ENCODE measurements at places on chromosomes 5 and 9. TPM values are rescaled to one million over a fixed set of nuclear protein-coding genes. Genes with fewer than 3 reads are reported as not detected.

Gene MYORG
- total RNA-seq: 6.3 TPM

Gene SLC25A2
- not detected for total RNA-seq

DNA sequence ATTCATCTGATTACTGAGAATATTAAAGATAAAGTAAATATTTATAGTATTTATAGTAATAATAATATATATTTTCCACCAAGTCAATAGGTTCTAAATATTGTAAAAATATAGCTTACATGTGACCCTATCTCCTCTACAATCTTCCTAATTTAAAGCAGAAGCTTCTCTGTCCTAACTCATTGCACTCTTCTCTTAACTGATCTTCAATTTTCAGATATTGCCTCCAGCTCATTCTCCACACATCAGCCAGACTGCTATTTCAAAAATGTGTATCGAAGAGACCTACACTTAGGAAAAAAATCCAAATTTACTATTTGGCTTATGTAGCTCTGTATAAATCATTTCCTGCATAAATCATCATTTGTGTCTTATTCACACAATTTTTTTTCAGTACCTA lies 47.8 kb downstream of the CDH18 start:
- DNase-seq: no peak

Gene HSPA4
- 80.2 TPM for total RNA-seq

- DNase-seq: peak; percentile 99
Observed at GRCh38 chr5:149357370-149358293, at the start of gene PCYOX1L. Gene PCYOX1L, plus strand, starts transcription at chr5:149358046. Its CDS starts 23 bp downstream, at chr5:149358069.

GRCh38 chr5:150428106-150428876 lies 15.6 kb upstream of the CD74 start:
- peak; percentile 71 for DNase-seq

- peak; percentile 72 for DNase-seq
Observed at GRCh38 chr5:113043491-113043931, 66.9 kb downstream of the DCP2 start.

DNA sequence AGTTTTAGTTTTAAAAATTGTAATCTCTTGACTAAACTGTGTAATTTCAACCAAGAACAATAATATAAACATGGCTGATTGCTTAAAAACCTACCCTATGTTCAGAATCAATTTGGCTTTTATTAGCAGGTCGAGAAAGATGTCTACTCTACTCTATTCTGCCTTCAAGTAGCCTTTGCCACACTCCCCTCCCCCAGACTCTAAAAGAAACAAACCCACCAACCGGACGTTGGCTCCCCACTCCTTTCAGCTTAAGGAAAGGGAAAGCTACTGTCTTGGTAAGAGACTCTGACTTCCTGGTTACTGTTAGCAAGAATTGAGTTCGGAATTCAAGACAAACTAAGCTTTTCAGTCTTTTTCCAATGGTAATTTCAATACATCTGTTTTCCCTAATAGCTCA lies 46.7 kb downstream of the TNFAIP8 start:
- no peak for DNase-seq

DNA sequence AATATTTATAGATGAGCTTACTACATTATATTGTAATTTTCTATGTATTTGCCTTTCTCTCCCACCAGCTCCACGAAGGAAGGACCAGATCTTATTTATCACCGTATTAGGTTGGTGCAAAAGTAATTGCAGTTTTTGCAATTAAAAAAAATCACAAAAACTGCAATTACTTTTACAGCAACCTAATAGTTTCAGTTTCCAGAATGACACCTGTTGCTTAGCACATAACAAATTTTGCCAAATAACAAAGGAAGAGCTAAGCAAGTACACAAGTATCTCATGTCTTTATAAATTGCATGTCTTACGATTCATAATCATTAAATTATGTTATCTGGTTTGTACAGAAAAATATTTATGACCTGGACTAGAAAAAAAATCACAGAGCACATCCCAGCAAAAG lies 45.9 kb downstream of the AGXT2 start:
- no peak for DNase-seq

GRCh38 chr9:100466171-100466828 lies 6.6 kb upstream of the TMEFF1 start:
- DNase-seq: no peak

DNA sequence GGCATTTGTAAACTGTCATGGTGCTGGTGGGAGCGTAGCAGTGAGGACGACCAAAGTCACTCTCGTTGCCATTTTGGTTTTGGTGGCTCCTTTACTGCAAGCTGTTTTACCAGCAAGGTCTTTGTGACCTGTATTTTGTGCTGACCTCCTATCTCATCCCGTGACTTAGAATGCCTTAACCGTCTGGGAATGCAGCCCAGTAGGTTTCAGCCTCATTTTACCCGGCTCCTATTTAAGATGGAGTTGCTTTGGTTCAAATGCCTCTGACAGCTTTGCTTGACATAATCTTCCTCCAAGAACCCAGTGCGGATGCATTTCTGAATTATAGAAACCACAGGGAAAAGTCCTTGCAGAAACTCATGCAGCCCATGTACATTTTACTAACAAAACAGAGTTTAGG lies 3.9 kb upstream of the RASGRF2 start:
- no peak for DNase-seq

DNA sequence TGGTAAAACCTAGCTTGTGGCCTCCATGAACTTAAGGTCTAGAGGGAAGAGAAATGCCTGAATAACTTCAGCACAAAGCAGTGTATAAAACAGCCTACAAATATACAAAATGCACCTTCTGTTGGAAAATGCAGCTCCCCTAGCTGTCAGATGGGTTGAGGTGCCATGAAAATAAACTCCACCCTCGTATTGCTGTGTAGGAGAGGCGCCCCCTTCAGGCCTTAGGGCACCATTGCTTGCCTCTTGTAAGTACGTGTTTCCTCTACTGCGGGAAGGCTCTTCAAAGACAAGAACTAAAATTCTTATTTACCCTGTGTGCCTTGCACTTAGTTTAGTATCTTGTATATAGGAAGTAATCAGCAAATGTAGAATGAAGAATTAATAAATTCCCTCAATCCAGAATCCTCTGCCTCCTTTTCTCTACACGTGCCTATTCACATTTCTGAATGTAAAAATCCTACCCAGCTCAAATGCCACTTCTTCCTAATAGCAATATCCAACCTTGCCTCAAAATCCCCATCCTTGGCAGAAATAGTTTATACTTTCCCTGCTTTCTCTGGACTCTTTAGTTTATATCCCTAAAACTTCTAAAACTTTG lies 393.7 kb upstream of the PDE4D start:
- DNase-seq: peak; percentile 24

Gene THBS4
- total RNA-seq: 51.4 TPM

Gene DHX29
- total RNA-seq: 22.5 TPM

Gene DRD1
- total RNA-seq: not detected

Gene PCDHB12
- 0.69 TPM for total RNA-seq

DNA sequence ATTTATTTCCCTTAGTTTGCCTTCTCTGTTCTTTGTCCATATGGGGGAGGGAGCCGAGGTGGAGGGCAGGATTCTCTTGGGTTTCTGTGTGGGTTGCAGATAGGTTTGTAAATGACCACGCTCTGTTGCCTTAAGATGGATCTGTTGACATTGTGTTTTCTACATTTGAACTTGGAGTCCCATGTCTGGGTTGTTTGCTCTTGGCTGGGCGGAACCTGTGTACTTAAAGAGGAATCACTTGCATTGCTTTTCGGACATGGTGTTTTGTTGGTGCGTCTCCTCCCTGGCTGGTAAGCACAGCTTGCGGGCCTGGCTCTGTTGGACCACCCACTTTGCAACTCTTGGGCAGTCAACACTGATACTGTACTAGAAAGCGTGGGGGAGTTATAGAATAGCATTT lies 45.9 kb downstream of the EHMT1 start:
- no peak for DNase-seq

Gene MSMP
- total RNA-seq: not detected

Gene PHF2
- total RNA-seq: 27.4 TPM

DNA sequence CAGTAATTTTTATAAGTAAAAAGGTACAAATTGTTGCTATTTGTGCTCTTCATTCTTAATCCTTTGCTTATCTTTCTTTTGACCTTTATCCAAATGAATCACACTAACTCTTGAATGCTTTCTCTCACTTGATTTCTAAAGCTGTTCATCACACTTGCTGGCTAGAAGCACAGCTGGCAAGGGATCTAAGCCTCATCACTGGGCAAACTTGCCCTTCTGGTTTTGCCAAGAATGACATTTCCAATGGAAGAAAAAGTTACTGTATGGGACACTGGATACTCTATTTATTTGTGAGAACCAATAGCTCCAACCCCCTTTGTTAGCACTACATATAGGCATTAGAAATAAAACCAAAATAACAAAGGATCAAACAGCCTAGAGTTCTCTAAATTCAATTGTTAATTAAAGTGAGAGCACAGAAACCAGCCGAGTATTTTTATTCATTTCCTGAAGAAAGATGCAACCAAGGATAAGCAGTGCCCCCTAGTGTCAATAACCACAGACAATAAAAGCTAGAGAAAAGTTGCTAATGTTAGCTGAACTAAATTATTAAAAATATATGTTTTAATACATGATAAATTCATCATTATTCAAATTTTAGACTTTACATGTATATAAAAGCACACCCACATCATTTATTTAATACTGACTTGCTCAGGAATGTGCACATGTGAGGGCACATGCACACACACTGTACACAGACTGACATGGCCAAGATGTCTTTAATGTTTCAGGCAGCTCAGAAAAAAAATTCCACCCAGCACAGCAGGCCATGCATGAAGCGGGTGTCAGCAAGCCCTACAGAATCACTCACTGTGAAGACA lies 59.8 kb upstream of the POU5F2 start:
- no peak for DNase-seq

DNA sequence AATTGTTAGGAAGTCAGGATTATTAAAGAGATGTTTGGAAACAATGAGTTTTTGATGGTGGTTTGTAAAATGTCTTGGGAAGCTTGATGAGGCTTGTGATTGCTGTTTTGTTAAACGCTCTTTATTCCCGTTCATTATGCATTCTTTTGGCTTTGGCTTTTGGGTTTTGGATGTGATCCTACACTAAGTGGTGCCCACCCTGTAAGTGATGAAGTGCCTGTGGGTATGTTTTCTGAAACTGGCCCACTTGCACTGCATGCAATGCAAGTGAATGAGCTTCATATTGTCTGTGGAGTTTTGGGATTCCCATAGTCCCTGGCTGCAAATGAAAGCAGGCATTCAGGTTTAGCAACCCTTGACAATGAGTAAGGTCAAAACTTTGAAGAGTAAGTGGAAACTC lies 1035.5 kb upstream of the WWC1 start:
- DNase-seq: no peak

GRCh38 chr9:134571946-134572917 lies 69.4 kb upstream of the COL5A1 start:
- DNase-seq: peak; percentile 3

DNA sequence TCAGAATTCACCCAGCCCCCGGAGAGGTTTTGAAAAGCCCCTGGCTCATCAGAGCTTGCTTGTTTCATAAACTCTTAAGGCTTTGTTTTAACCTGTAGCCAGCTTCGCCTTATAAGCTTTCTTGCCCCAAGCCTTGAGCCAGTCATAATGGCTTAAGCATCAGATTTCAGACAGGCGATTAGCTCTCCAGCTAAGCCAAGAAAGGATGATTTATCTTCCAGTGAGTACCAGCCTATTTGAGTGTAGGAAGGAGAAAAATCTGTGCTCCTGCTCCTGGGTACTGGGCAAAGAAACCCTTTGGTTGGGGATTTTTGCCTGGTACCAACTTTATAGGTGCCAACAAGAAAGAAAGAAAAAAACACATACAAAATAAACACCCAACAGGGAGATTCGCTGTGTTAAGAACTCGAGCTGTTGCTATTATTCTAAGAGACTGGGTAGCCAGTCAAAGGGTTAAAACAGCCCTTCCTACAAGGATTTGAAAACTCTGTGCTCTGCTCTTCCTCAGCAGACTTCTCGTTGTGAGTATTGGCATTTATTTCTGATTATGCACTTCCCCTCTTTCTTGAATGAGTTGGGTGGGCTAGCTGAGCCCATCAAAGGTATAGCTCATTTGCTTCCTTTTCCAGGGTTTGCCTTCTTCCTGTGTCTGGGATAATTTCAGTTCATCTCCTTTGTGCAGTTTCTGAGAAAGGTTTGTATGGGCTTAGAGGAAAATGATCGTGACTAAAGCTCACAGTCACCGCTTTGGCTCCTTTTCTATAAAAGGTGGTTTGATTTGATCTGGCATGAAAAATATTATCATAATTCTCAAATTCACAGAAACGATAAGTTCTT lies 157.2 kb upstream of the DMRT1 start:
- DNase-seq: no peak

Gene PCDHB8
- 2.1 TPM for total RNA-seq

Gene TLR4
- 14.2 TPM for total RNA-seq

DNA sequence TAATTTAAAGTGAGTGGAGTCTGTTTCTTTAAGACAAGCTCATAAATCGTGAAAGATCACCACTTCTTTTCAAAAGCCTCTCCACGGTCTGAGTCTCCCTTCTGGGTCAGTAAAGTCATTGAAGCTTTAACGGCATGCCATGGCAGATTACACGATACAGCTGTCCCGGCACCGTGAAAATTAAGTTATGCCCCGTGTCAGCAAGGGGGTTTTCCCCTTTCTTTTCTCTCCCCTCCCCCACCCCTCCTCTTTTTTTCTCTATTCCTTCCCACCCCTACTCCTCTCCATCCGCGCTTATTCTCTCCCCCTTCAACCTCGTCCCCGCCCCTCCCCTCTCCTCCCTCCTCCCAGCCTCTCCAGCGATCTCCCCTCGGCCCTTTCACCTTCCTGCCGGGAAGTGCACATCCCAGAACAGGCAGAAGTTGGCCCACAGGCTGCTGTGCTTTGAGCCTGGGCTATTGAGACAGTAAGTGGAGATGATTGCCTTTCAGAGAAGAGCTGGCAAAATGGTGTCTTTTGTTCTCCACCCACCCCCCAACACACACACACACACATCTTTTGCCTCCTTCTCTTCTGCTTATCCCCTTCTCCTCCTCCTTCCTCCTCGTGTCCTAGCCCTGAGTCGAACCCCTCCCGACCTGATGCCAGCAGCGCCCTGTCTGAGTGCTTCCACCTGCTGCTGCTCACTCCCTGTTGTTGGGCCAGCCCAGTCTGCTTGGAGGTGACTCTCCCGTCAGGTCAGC lies 44.1 kb downstream of the GAS1 start:
- no peak for DNase-seq

GRCh38 chr5:6759401-6759800 lies 46.2 kb downstream of the TENT4A start:
- DNase-seq: no peak

- no peak for DNase-seq
Observed at GRCh38 chr9:71814226-71814625, 45.9 kb upstream of the CEMIP2 start.

Gene PLPPR1
- not detected for total RNA-seq

GRCh38 chr5:173917788-173918786 lies 29.9 kb downstream of the CPEB4 start:
- no peak for DNase-seq

GRCh38 chr9:91873637-91874051 lies 76.4 kb downstream of the ROR2 start:
- no peak for DNase-seq

- peak; percentile 22 for DNase-seq
Observed at GRCh38 chr9:117555964-117556629, 141.2 kb upstream of the ASTN2 start.

- no peak for DNase-seq
Observed at GRCh38 chr5:156685481-156685880, 164.6 kb upstream of the PPP1R2B start.

DNA sequence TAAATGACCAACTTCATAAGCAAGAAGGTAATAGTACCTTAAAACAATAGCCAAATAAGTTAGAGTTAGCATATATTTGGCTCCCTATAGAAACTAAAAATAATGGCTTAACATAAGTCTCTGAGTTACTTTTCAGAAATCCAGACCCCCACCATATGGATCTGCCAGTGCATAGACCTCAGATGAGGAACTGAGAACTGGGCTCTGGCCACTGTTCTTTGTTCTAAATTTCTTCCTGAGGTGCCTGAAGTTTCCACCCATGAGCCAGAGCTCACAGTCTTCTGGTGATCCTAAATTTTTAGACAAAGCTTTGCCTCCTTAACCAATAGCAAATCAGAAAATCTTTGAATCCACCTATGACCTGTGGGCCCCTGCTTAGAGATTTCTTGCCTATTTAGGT lies 250.9 kb downstream of the YTHDC2 start:
- no peak for DNase-seq
